COR-L47 (cell line): ENCODE measurements at places on chromosomes 16 and 17.
A peak's percentile ranks its signal among the peaks of the same experiment; 100 is the strongest.

GRCh38 chr17:76922967-76923366 lies 54.8 kb downstream of the MGAT5B start:
- DNase-seq = no peak

DNA sequence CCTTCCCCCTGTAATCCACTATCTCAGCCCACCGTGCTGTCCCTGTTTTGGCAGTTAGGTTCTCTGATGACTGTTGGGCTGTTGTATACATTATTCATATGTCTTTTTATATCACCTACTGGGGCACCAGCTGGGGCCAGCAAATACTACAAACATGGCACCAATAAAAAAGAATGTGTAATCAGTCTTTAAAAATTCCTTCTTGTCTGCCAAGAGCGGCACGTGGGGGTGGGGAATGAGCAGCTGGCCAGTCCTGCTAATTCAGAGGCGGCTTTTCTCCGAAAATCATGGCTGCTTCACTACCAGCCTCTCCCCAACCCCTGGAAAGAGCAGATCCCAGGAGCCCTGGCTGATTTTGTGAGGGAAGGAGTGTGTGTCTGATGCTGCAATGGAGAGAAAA lies 77.7 kb upstream of the EEF2KMT start:
- DNase-seq = no peak

DNA sequence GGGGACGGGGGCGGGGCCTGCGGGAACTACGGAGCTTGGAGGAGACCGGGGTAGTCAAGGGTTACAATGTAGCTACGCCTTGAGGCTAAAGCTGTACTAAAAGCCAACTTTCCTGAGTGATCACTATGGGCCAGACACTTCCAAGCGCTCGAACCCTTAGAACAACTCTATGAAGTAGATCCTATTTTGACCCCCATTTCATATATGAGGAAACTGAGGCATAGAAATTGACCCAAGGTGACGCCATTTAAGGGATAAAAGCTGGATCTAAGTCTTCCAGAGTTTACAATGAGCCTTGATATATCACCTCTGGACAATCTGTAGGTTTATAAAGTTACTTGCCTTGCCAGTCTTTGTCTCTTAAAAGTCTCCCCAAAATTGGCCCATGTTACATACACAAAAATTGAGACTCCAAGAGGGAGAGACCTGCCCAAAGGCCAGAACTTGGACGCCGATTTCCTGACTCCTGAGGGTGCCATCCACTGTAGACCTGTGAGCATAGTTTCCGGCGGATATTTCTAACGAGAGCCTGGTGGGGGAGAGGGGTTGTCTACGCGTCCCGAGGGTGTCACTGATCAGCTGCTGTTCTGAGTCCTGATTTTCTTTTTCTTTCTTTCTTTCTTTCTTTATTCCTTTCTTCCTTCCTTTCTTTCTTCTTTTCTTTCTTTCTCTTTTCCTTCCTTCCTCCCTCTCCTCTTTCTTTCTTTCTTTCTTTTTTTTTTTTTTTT lies 555 bp upstream of the NCBP3 start:
- no peak for DNase-seq

GRCh38 chr16:14236401-14236800 lies 165.3 kb downstream of the MRTFB start:
- no peak for DNase-seq

GRCh38 chr17:34358631-34359030 lies 2.4 kb downstream of the CCL13 start:
- DNase-seq = no peak

DNA sequence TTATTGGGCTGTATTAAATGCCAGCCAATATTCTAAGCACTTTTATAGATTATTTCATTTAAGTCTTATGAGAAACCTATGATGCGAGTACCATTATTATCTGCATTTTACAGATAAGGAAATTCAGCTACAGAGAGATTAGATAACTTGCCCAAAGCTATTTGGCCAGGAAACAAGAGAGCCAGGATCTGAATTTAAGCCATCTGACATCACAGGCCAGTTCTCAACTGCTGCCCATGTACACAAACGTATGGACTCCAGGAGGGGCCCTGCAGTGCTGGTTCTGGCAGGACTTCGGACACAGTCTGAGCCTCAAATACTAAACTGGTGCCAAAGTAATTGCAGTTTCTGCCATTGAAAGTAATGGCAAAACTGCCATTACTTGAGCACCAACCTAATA lies 40.2 kb downstream of the CPPED1 start:
- DNase-seq = no peak

GRCh38 chr16:85974428-85975375 lies 75.7 kb downstream of the IRF8 start:
- no peak for DNase-seq

GRCh38 chr17:50200457-50201275 lies 765 bp downstream of the COL1A1 start:
- DNase-seq = peak; percentile 78

DNA sequence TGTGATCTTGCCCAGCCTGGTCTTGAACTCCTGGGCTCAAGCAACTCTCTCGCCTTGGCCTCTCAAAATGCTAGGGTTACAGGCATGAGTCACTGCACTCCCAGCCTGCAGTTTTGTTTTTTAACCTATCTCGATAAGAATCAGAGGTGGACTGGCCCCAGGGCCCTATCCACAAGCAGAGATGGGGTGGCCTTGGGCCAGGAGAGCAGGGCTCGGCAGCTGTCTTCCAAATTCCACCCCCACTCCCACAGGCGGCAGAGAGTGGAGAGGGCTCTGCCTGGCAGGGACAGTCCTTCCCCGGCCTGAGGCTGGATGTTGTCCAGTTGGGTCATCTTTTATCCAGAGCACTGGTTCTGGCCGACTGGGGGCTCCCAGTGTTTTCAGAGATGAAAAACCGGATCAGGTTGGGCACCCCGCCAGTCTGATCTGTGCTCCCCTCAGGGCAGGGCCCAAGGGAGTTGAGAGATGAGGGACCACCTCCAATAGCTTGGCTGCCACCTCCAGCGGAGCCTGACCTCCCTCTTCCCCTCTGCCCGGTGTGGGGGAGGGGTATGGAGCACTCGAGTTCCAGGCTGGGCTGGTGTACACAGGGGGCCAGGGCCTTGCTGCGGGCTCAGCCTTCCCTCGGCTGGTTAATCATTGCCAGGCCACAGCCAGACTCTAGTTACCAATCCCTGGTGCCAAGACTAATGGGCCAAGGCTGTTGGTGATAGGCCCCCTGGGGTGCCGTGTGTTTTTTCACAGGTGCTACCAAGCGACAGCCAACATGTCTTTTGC lies 30.3 kb upstream of the MYO15B start:
- peak; percentile 23 for DNase-seq

GRCh38 chr16:48546774-48547173 lies 63.2 kb downstream of the N4BP1 start:
- DNase-seq = peak; percentile 57

GRCh38 chr16:68202091-68202519 lies 33.8 kb downstream of the ESRP2 start:
- DNase-seq = no peak

DNA sequence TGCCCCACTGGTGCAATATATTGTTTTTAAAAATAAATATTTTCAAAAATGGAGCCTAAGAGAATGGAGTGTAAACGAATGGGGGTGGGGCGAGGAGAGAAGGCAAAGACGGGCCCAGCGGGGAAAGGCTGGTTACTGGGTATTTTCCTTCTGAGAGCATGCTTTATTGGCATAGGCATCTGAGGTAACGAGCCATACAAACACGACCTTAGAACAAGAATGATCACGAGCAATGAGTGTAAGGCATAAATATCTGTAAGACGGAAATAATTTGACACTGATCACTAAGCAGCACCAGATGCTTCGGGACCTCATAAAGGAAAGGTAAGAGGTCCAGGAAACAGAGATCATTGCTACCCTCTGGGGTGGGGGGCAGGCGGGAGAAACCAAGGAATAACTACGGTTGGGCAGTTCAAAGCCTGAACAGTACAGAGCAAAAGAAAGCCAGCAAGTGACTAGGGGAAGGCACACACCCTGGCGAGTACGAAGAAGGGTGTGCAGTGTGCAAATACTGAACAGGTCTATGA lies 959 bp downstream of the SSH2 start:
- peak; percentile 17 for DNase-seq

DNA sequence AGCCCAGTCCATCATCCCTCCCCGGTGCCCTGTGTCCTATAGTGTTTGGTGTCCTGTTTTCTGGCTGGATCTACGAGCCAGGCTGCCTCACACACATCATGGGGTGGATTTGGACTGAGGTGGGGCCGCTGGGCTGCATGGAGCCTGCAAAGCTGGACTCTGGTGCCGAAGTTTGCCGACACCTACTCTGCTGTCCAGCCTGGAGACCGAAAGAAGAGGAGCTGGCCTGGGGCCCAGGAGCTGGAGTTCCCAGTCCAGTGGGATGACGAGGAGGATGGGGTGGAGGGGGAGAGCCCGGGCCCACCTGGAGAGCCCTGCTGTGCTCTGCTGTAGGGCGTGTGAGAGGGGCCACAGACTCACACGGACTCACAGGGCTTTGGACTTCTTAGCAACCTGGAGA lies 40.3 kb upstream of the ENPP7 start:
- DNase-seq = no peak
